ENCODE measurements at places on chromosomes 3 and 15. TPM values are rescaled to one million over a fixed set of nuclear protein-coding genes. Genes with fewer than 3 reads are reported as not detected.
A peak's percentile ranks its signal among the peaks of the same experiment; 100 is the strongest.

GAP43 gene
- not detected for total RNA-seq

GRCh38 chr3:173096994-173097785 is 43.8 kb downstream of the SPATA16 start:
- DNase-seq: no peak

GRCh38 chr15:68626739-68627138 is 47.9 kb downstream of the CORO2B start:
- no peak for DNase-seq

GOLGA8M gene
- not detected for total RNA-seq

GRCh38 chr15:56608140-56608778 is 125.0 kb downstream of the ZNF280D start:
- DNase-seq: no peak

GRCh38 chr15:70853973-70854665 is at the start of gene LARP6:
TSS of gene LARP6 (minus strand) at chr15:70854157. CDS start at chr15:70854088, 69 bp downstream.
- DNase-seq: peak; percentile 43

ZWILCH gene
- 18.7 TPM for total RNA-seq

DNA sequence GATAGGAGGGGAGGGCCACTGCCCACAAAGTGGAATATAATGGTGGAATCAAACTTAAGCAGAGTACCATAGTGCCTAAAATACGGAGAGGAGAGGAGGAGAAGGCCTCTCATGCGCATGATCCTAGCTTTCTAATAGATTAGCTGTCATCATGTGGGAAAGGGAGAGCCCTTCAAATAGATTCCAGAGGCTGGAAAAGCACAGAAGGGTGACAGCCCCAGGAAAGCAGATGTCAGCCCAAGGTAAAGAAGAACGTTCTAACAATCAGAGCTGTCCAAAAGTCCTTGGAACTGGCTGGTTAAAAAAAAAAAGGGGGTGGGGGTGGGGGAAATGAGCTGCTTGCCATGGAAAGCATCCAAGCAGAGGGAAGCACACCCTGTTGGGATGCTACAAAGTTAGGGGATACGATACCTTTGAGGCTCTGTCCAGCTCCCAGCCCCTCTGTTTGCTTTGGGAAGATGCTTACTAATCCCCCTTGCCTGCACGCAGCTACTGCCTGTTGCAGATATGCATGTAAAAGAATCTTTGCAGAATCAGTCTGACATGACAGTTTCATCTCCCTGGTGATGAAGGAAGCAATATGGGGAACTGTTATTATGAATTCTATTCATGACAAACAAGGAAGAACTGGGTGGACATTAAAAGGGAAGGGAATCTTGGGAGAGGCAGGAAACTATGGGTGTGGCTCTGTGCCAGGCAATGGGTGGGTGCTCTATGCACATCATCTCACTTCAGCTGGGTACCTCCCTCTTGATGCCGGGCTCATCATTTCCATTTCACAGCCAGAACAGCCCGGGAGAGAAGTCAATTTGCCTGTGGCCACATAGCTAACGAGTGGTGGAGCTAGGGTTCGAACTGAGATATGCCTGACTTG is 10.1 kb upstream of the LMCD1 start:
- DNase-seq: no peak

- no peak for DNase-seq
Observed at GRCh38 chr3:14428087-14429033, 26.0 kb downstream of the SLC6A6 start.

GRCh38 chr3:42505128-42505848 is 2.8 kb downstream of the VIPR1 start:
- DNase-seq: no peak

DNA sequence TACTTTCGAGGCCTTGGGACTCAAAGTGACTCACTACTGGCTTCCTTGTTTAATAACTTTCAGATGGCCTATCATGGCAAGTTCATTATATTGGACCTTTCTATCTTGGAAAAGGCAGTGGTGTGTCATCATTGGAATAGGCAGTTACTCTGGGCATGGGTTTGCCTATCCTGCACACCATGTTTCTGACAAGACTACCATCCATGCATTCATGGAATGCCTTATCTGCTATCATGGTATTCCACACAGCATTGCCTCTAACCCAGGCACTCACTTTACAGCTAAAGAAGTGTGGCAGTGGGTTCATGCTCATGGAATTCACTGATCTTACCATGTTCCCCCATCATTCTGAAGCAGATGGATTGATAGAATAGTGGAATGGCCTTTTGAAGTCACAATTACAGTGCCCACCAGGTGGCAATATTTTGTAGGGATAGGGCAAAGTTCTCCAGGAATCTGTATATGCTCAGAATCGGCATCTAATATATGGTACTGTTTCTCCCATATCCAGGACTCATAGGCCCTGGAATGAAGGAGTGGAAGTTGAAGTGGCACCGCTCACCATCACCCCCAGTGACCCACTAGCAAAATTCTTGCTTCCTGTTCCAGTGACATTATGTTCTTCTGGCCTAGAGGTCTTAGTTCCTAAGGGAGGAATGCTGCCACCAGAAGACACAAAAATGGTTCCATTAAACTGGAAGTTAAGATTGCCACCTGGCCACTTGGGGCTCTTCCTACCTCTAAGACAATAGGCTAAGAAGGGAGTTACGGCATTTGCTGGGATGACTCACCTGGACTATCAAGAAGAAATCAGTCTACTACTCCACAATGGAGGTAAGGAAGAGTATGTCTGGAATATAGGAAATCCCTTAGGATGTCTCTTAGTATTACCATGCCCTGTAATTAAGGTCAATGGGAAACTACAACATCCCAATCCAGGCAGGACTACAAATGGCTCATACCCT is 1161.4 kb downstream of the SI start:
- peak; percentile 67 for DNase-seq

- no peak for DNase-seq
Observed at GRCh38 chr3:56800832-56801661, 702 bp downstream of the ARHGEF3 start.

DNA sequence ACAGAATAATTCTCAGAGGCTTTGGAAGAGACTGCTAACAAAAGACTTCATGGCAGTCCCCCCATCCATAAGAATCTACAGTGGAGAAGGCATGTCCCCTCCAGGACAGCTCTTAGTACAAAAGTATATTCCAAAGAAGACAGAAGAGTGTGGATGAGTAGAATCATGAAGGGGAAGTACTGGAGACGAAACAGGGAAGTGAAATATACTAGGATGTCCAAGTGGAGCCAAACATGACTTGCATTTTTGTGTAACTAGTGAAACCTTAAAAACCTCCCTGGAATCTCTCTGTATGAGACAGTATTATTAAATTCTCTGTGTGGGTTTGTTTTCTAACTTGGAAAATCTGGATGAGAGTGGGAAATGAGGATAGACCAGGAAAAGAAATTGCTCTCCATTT is 312.4 kb downstream of the RSL24D1 start:
- DNase-seq: no peak

GRCh38 chr3:45065373-45065720 is 39.2 kb downstream of the CLEC3B start:
- no peak for DNase-seq

GRCh38 chr3:149415484-149415883 is 38.0 kb upstream of the TM4SF1 start:
- DNase-seq: no peak

DNA sequence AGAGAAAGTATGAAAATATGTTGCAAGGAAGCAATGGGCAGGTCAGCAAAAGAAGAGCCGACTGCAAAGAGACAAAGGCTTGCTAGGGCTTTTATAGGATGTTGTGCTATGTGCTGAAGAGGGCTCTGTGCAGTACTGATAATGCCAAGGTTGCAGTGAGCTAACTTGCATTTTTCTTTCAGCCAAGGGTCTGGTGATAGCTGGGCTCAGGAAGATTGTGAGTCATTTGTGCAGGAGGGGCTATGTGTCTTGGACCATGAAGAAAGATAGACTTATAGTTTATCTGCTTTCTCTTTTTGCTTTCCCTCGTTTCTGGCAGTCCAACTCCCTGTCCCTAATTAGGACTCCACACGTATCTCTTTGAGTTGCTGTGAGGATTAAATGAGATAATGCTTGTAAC is 64.5 kb upstream of the LRIG1 start:
- DNase-seq: no peak

GRCh38 chr3:138023754-138024153 is 13.8 kb downstream of the CLDN18 start:
- DNase-seq: no peak

GOLGA8R gene
- total RNA-seq: 0.08 TPM

- no peak for DNase-seq
Observed at GRCh38 chr3:27840807-27841594, 118.9 kb upstream of the EOMES start.

BLM gene
- 41.3 TPM for total RNA-seq

DNA sequence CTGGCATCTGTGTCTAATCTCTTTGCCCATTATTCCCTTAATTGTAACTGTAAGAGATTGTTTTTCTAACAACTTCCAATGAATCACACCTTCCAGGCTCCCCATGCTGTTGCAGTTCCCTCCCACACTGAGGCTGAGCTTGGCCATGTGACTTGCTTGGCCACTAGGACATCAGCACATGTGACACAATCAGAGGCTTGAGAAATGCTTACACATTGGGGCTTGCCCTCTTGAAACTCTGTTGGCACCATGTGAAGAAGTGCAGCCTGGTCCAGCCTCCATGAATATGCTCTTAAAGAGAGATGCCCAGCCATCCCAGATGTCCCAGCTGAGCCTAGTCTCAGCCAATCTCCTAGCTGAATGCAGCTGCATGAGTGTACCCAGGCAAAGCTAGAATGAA is 326.8 kb upstream of the SOX2 start:
- DNase-seq: peak; percentile 61

All from SK-MEL-5 (cell line).